ENCODE measurements at places on chromosomes 5 and 9. TPM values are rescaled to one million over a fixed set of nuclear protein-coding genes. Genes with fewer than 3 reads are reported as not detected.

The NDUFS4 gene
- 93.5 TPM for total RNA-seq

The SV2C gene
- total RNA-seq, result 0.23 TPM

DNA sequence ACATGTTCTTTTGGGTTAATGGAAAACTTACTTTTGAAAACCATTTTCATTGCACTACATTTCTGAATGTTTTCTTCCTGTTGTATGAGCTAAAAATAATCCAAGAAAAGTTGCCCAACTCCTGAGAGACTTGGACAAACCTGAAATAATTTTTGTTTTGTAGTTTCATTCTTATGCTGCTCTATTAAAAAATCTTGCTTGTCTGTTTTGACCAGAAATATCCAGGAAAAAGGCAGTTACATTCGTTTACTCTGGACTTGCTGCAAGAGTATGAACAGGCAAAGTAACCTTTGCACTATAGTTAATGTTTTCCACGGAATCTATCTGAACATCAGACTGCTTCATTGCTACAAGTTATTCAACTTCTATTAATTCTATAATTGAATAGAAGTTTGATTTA lies 200.1 kb upstream of the DAB2 start:
- DNase-seq, result no peak
- no peak overlapping the region for H3K27ac ChIP-seq
- no peaks in the 10 kb centered on the region for H3K36me3 ChIP-seq
- no peak overlapping the region for H3K4me3 ChIP-seq
- H3K27me3 ChIP-seq, result peaks cover 13% of the 10 kb centered on the region
- no peaks in the 10 kb centered on the region for H3K4me1 ChIP-seq

DNA sequence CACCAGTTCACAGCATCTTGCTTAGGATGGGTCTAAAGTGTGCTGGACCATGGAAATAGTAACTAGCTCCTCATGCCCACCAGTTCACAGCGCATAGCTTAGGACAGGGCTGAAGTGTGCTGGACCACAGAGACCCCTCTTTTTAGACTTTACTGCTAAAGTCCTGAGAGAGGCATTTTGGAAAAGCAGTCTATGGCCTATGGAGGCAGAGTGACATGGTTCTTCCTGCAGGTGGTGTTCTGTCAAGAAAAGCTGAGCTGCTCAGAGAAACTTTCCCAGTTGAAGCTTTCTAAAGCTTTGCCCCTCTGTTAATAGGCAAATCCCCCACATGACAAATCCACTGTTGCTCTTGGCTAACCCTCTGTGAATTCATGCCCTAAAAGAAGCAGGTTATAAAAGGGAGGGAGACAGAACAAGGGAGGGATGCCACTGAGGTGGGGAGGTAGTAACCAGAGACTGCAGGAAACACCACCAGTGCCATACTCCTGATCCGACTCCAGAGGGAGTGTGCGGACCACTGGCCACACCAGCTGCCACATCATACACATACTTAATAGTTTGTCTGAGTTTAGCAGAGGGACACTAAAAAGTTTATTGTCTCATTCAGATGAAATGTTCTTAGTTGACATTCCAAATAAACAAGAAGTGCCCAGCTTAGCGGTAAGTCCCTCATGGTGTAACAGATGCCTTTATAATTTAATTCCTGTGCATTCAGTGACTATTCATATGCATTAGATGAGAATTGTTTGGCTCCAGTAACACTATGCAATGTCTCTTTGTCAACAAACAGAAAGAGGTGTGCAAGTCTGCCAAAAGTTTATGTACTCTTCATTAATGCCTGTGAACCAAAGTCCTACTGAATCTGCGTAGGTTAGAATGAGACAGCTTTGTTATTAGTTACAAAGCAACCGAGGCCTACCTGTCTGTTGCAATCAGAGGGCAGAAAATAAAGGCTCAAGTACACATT lies 236.2 kb upstream of the NFIL3 start:
- H3K36me3 ChIP-seq, result no peaks in the 10 kb centered on the region
- DNase-seq, result no peak
- peaks cover 19% of the 10 kb centered on the region for H3K27me3 ChIP-seq
- H3K27ac ChIP-seq, result no peak overlapping the region

GRCh38 chr5:51694826-51695225 lies 311.6 kb downstream of the ISL1 start:
- H3K36me3 ChIP-seq, result no peaks in the 10 kb centered on the region
- H3K27ac ChIP-seq, result no peak overlapping the region
- no peak overlapping the region for H3K4me3 ChIP-seq
- DNase-seq, result no peak
- no peaks in the 10 kb centered on the region for H3K4me1 ChIP-seq

- H3K4me1 ChIP-seq, result peaks cover 50% of the 10 kb centered on the region
- no peaks in the 10 kb centered on the region for H3K36me3 ChIP-seq
- no peak overlapping the region for H3K27ac ChIP-seq
- H3K27me3 ChIP-seq, result no peaks in the 10 kb centered on the region
- H3K4me3 ChIP-seq, result no peak overlapping the region
- DNase-seq, result peak; percentile 64
These were observed 6.8 kb downstream of the FAM219A start for GRCh38 chr9:34451545-34451944.

Data from activated T-cell treated with anti-CD3 and anti-CD28 coated beads, Interleukin-2, amount 50 U/mL, for 72 hours (primary cell).